Thymus (tissue), 14 donors: ENCODE measurements at places on chromosomes 16 and 17. TPM values are rescaled to one million over a fixed set of nuclear protein-coding genes. Genes with fewer than 3 reads are reported as not detected.
A peak's percentile ranks its signal among the peaks of the same experiment; 100 is the strongest.

DNA sequence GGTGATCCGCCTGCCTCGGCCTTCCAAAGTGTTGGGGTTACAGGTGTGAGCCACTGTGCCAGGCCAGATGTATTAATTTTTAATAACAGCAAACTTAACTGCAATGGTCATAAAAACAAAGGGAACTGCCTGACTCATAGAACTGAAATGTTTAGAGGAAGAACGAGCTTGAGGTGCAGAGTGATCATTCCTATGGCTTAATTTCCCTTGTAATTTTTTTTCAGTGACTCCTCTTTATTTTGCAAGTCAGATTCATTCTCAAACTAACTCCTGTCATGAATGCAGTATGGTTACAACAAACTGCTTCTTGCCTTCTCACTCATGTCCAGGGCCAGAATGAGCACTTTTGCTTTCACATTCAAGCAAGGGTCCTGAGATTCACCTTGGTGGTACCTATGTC, 231.3 kb downstream of the HAPSTR1 start:
- no peak for DNase-seq

GRCh38 chr16:58533751-58534470, 18.6 kb downstream of the SETD6 start:
- no peak for DNase-seq

GRCh38 chr16:90008708-90009145, 10.5 kb downstream of the DBNDD1 start:
- peak; percentile 60 for DNase-seq

DNA sequence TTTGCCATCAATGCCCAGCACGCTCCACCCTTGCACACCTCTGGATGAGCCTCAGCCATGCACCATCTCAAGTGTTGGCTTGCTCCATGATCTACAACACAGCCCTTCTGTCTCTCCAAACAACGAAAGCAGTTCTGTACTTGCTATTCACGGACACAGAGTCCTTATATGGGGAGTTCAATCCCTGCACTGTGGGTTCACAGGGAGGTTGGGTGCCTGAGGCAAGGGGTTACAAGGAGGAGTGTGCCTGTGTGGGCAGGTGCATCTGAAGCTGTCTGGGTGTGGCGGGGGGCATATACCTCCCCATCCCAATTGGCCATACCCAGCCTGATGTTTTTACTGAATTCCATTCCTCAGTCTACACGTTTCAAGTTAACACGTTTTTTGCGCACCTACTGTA, 5.6 kb downstream of the RUNDC3A start:
- DNase-seq, result no peak

GRCh38 chr16:621526-622105, 9.2 kb upstream of the WFIKKN1 start:
- no peak for DNase-seq

DNA sequence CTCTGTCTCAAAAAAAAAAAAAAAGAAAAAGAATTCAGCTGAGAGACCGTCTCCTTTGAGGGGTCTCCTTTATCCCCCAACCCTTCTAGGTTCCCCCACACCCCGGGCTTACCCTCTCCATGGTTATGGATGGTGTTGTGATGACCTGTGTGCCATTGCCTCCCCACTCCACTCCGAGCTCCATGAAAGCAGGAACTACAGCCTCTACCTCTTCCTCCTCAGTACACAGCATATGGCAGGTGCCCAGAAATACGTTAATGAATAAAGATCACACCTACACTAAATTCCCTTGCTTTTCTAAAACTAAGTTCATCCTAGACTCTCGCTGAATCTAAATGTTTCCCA, 17.2 kb downstream of the COPRS start:
- DNase-seq, result no peak

- DNase-seq, result no peak
These were observed at the start of gene CENPT for GRCh38 chr16:67847064-67847861. Gene CENPT (minus strand): TSS chr16:67847693. CDS start chr16:67833859, 13,834 bp downstream.

The NOL3 gene
- 2.3 TPM for total RNA-seq

The IST1 gene
- 134 TPM for total RNA-seq

The KRTAP1-5 gene
- total RNA-seq, result not detected
